ENCODE measurements at places on chromosomes 12 and 14.
A peak's percentile ranks its signal among the peaks of the same experiment; 100 is the strongest.

DNA sequence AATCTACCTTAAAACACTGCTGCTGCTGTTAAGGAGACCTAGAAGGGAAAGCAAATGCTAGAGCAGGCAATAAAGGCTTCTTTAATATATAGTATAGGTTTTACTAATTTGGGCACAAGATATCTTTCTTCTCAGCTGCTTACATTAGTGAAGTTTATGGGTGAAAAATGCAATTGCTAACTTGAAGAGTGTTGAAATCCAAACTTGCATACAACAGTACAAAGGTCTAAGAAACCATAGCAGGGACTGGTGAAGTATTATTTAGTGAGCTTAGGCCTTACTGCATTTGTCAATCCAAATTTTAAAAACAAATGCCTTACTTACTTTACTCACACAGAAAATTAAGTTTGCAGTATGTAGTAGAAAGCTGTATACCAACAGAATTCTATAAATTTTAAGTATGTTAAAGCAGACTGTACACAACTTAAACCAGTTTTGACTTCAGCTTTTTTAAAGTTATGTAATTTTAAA lies 1.4 kb upstream of the AP4S1 start:
- DNase-seq = no peak

GRCh38 chr14:31510222-31510621 lies 22.4 kb upstream of the GPR33 start:
- no peak for DNase-seq

- DNase-seq = no peak
Observed at GRCh38 chr12:128857133-128857763, 4.0 kb downstream of the GLT1D1 start.

- DNase-seq = no peak
Observed at GRCh38 chr12:39372929-39373328, 70.0 kb downstream of the KIF21A start.

DNA sequence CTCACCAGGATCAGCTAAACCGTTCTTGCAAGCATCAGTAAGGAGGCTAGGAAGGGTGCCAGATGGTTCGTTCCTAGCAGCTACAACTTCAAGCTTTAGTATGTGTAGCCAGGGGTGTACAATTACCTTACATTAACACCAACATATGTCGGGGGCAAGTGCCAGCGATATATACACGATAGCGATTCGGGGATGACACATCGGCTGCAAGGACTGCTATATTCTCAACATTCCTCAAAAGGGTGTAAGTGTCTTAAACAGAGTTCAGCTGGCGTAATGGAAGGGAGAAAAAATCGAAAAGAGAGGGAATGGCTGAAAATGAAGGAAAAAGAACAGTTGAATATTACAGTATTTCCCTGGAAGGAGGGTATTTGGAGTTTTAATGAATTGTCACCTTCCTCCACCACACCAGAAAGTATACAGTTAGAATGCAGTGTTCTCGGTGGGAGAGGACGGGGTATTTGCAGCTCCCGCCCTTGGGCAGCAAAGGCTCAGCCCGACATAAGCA lies 545 bp downstream of the LIMA1 start:
- DNase-seq = no peak

- no peak for DNase-seq
Observed at GRCh38 chr14:73817020-73817655, 34.5 kb upstream of the PTGR2 start.

DNA sequence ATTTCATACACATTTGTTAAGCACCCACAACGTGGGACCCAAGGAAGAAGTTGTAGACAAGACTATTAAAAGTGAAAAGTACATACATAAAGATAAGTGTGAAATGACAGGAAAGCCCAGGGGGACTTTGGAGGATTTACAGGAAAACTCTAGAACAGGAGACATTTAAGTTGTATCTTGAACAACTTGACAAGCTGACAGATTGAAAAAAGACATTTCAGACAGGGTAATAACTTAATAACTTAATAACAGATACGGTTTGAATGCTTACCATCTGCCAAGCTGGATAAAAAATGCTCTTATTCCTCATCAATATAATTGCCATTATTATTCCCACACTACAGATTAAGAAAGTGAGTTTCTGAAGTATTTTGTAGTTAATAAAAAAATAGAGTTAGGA lies 229.7 kb upstream of the SYT10 start:
- no peak for DNase-seq

- no peak for DNase-seq
Observed at GRCh38 chr12:31218203-31219025, 107.5 kb downstream of the SINHCAF start.

DNA sequence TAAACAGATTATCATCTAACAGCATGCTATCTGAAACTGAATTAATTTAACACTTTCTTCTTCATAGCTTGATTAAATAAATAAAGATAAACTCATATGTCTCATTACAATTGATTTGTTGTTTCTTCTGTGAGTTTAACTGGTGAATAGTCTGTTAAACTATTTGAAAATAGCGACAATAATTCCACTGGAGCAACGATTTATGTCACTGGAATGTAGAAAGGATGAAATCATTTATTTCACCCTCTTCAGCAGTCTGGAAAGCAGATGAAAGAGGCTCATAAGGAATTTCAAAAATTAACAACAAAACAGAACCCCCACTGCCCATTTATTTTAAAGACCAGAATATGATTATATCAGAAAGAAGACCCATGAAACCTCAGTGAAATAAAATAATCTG lies 1165.1 kb upstream of the USP15 start:
- no peak for DNase-seq

GRCh38 chr12:49121047-49121696 lies 10.0 kb downstream of the TUBA1B start:
- DNase-seq = peak; percentile 47

DNA sequence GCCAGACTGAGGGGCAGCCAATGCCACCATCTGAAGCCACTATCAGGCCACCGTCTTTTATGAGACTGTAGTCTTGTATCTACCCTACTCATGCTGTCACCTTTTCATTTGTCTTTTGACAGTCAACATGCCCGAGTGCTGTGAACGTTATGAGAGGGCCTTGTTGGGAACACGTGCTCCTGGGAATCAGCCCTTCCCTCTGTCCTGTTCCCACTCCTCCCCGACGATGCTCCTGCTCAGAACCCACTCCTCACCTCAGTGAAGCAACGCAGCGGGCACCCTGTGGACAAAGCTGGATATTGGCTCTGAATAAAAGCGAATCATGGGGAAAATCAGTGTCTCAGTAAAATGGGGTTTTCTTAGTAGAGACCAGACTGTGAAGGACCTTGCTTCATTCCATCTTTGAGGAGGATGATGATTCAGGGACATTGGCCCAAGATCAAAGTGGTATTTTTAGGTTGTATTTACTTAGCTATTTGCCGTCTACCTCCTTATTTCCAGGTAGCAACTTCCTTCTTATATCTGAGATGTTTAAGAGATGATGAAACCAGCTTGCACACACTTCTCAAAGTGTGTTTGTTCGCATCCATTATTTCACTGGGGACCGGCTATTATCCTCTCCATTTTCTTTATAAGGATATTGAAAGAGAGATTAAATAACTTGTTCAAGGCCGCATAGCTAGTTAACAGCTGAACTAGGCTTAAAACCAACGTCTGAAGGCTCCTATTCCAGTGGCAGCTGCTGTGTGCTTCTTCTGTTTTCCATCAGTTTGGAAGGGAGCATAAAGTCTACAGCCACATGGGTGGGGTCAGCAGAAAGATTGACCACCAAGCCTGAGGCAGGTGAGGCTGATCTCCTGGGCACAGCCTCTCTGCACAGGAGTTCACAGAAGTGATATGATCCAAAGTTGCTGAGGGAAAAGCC lies 43.9 kb upstream of the CTDSP2 start:
- DNase-seq = no peak

GRCh38 chr14:70718383-70719118 lies 76.8 kb downstream of the TTC9 start:
- no peak for DNase-seq

- peak; percentile 35 for DNase-seq
Observed at GRCh38 chr14:60723116-60723906, 840 bp downstream of the SIX4 start.

DNA sequence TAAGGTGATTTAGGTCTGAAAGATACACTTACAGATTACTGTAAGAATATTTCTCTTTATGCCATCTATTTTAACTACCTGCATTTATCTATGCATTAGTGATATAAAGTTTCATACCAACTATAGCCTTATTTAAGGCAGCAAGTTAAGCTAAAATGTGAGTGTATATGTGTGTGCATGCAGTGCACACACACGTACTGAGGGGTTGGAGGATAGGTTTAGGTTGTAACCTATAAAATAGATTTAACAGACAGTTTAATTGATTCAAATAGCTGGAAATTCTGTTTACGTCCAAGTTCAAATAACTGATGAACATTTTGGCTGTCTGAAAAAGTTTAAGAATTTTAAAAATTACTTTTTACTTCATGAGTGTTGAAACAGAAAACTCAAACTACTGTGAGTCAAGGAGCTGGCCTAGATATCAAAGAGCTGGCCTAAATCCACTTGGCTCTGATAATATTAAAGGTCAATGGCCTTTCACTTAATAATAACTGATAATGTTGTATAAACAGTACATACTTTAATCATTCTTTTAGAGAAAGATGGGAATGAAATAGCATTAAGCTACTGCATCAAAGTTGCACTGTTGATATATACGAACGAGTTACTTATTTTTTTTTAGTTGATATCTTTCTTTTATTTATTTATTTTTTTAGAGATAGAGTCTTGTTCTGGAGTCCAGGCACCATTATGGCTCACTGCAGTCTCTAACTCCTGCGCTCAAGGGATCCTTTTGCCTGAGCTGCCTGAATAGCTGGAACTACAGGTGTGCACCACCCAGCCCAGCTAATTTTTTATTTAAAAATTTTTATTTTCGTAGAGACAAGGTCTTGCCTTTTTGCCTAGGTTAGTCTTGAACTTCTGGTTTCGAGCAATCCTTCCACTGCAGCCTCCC lies 13.8 kb upstream of the KCNJ8 start:
- DNase-seq = no peak

- no peak for DNase-seq
Observed at GRCh38 chr12:29157486-29157946, 8.4 kb downstream of the FAR2 start.

- DNase-seq = no peak
Observed at GRCh38 chr12:113862590-113863454, 103.3 kb downstream of the RBM19 start.

DNA sequence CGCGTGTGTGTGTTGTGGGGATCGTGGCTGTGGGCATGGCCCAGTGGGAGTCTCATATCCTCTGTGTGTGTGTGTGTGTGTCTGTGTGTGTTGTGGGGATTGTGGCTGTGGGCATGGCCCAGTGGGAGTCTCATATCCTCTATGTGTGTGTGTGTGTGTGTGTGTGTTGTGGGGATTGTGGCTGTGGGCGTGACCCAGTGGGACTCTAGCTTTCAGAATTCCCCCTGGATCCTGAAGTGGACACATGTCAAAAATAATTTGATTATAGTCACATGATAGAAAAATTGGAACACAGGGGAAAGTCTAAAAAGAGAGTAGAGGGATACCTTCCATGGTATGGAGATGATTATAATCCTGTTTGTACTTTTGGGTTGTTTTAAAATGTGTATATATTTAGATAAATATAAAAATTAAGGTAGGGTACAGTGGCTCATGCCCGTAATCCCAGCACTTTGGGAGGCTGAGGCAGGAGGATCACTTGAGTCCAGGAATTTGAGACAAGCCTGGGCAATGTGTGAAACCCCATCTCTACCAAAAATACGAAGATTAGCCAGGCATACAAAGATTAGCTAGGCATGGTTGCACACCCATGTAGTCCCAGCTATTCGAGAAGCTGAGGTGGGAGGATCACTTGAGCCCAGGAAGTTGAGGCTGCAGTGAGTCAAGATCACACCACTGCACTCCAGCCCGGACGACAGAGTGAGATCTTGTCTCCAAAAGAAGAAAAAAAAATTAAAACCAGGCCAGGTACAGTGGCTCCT lies 11.0 kb downstream of the PAPLN start:
- DNase-seq = no peak

DNA sequence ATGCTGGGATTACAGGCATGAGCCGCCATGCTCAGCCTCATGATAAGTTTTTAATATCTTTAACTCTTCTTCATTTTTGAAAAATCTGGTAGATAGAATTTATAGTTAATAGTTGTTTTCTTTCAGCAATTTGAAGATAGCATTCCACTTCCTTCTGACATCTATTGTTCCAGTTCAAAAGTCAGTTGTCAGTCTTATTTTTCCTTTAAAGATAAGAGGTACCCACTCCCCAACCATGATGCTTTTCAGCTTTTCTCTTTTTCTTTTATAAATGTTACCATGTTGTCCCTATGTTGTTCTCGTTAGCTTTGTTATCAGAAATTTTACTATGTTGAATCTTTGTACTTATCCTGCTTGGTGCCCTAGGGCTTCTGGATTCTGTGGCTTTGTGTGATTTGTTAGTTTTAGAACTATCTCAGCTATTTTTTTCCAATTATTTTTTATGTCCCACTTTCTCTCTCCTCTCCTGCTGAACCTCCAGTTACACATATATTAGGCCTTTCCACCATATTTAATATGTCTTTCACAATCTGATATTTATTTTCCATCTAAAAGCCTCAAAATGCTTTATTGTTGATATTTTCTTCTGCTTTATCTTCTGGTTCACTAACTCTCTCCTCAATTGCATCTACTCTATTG lies 181.6 kb upstream of the FOXN3 start:
- no peak for DNase-seq

DNA sequence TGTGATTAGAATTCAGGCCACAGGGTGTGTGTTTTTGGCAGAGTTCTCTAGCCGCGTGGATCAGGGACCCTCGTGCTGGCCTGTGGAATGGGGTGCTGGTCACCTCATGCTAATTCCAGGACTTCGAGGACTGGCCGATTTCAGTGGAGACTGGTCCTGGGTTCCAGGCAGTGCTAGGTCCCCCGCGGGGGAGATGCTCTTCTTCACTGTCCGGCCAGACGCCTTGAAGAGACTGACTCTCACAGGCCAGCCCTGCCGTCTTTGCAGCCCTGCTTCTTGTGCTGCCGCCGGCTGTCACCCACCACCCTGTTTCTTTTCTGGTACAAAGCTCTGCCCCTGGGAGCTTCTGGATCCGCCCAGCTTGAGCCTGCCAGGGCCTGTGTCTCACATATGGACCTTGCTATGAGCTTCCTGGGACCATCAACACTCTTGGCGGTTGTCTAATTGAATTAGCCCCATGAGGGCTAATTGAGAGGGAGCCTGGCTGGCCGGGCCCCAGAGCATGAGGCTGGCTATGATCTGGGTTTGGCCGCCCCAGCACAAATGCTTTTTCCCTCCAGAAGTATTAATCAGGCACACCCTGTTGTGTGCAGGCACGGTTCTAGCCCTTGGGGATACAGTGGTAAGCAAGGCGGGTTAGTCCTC lies 8.2 kb downstream of the MLXIP start:
- DNase-seq = no peak

DNA sequence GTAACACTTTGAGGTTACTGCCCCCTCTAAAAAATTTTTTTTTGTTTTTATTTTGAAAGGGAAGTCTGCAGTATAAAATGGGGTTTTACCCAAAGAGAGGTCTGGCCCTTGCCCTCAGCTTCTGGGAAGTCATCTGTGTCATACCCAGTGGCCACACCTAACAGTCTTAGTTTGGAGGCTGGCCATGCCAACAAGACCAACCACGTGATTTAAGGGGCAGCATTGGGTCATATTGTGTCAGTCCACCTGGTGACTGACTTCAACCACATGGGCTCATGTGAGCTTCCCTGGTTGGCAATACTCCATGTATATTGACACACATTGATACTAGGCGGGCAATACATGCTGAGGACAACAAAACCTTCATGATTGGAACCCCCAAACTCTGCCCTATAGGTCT lies 173.9 kb downstream of the GXYLT1 start:
- DNase-seq = no peak

GRCh38 chr14:65198346-65198745 lies 96.0 kb upstream of the MAX start:
- DNase-seq = no peak

GRCh38 chr12:112932485-112933128 lies 5.7 kb upstream of the OAS3 start:
- no peak for DNase-seq

- no peak for DNase-seq
Observed at GRCh38 chr12:28425526-28425925, 235.3 kb downstream of the CCDC91 start.

Measured in heart left ventricle (tissue), 16 donors.